Activated CD4-positive, alpha-beta T cell treated with anti-CD3 and anti-CD28 coated beads, Interleukin-2, Interleukin-4, amounts not matched to agents 100 ng/mL and 50 ng/mL, durations not matched to agents 16 hours and 8 hours (primary cell): ENCODE measurements at places on chromosomes 3 and 15.
A peak's percentile ranks its signal among the peaks of the same experiment; 100 is the strongest.

DNA sequence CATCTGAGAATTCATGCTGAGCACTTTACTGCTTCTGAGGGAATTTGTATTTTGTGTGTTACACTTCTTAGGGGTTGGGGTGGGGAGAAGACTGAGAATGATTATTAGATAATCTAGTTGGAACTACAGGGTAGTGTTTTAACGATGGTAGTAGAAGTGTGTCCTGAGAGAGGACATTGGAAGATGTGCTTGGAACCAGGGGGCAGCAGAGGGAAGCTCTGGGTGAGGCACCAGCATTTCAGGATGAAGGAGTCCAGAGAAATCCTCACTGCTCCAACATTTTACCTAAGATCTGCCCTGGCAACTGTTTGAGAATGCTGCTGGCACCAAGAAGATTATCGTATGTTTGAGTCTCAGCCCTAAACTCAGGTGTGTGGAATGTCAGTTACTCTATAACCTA is 145.5 kb downstream of the SQOR start:
- no peak for DNase-seq

- DNase-seq: no peak
Measured at GRCh38 chr15:98562331-98562937, 85.9 kb upstream of the IGF1R start.

DNA sequence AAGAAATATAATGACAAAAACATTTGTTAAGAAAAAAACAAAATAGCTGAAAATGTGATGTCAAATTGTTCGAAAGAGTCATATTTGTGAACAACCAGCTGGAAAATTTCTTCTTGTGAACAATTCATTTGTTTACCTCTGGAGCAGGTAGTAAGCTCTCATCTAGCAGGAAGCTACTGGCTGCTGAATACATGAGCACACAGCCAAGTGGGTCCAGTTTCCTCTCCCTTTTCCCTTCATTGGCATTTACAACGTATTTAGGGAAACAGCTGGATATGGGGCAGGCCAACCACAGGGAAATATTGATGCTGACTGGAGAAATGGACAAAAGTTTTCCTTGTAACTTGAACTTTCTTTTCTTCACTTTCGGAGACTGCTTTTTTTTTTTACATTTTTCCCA is 1354.7 kb upstream of the EPHA6 start:
- DNase-seq: no peak

GRCh38 chr3:44883999-44884431 is 9.6 kb downstream of the TGM4 start:
- no peak for DNase-seq

GRCh38 chr3:160870327-160870726 is 114.3 kb downstream of the PPM1L start:
- DNase-seq: no peak

- no peak for DNase-seq
Measured at GRCh38 chr3:193506921-193507320, 47.8 kb downstream of the ATP13A4 start.

DNA sequence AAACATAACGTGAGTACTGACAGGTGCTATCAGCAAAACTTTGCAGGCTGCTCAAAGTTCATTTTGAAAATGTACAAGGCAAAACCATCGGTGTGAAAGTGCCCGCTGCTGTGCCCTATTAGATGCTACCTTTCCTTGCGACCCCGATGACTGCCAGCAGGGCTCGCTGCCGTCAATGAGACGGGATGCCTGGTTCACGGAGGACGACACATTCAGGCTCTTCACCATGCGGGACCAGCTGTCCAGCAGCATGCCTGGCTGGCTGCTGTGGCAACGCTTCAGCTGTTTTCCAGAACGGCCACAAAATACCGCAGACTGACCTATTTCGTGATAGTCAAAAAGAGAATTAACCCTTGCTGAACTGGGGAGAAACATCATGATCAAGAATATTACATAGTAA is 92.7 kb upstream of the OCA2 start:
- no peak for DNase-seq

GRCh38 chr3:29153811-29154210 is 127.1 kb upstream of the RBMS3 start:
- peak; percentile 80 for DNase-seq

GRCh38 chr3:170117134-170117533 is 64.4 kb downstream of the PHC3 start:
- DNase-seq: no peak

- no peak for DNase-seq
Measured at GRCh38 chr3:170585937-170586310, at the start of gene SLC7A14. TSS of gene SLC7A14 (minus strand) at chr3:170586075. CDS start at chr3:170526936, 59,139 bp downstream.

- no peak for DNase-seq
Measured at GRCh38 chr15:38758043-38758442, 193.4 kb upstream of the RASGRP1 start.

- no peak for DNase-seq
Measured at GRCh38 chr3:66755924-66756323, 242.2 kb upstream of the KBTBD8 start.

GRCh38 chr3:157527131-157527881 is 24.1 kb upstream of the VEPH1 start:
- no peak for DNase-seq

GRCh38 chr3:144556392-144556791 is 584.8 kb downstream of the DIPK2A start:
- DNase-seq: no peak

DNA sequence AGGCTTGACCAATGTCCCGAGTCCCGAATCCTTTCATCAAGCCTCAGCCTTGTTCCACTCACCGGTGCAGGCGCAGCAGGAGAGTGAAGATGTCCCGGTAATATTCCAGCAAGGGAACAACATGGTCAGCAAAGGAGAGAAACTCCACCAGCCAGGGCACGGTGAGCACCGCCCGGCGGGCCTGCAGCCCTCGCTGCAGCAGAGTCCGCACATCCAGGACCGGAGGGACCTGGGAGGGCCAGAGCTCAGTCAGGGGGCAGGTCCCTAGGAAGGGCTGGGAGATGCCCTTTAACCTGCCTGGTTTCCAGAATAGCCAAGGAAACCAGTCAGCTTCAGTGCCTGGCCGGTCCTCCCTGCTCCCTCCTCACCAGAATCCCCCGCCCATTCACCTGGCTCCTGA is 6.4 kb downstream of the CDAN1 start:
- DNase-seq: no peak

DNA sequence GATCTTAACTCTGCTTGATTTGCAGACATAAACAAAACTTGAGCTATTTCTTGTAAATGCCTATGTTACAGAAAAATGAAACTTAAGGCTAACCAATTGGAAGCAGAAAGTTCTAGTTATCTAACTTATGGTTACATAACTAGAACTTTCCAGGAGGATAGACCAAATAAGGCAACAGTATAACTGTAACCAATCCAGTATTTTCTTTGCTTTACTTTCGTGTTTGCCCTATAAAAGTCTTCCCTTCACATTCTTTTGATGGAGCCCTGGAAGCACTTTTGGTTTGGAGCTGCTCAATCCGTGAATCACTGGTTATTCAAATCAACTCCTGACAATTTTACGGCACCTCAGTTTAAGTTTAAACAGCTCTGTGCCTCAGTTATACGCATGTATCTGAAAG is 164.6 kb downstream of the SUCLG2 start:
- no peak for DNase-seq

- no peak for DNase-seq
Measured at GRCh38 chr3:88137836-88138235, 11.9 kb upstream of the C3orf38 start.

GRCh38 chr15:57138349-57138788 is 219.9 kb downstream of the TCF12 start:
- DNase-seq: no peak

DNA sequence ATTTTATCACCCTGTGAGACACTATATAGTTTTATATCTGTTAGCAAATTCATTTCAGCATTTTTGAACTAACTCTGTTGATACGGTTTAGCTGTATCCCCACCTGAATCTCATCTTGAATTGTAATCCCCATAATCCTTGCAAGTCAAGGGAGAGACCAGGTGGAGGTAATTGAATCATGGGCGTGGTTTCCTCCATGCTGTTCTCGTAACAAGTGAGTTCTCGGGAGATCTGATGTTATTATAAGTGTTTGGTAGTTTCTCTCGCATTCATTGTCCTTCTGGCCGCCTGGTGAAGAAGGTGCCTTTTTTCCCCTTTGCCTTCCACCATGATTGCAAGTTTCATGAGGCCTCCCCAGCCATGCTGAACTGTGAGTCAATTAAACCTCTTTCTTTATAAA is 53.2 kb upstream of the TMC3 start:
- DNase-seq: no peak

DNA sequence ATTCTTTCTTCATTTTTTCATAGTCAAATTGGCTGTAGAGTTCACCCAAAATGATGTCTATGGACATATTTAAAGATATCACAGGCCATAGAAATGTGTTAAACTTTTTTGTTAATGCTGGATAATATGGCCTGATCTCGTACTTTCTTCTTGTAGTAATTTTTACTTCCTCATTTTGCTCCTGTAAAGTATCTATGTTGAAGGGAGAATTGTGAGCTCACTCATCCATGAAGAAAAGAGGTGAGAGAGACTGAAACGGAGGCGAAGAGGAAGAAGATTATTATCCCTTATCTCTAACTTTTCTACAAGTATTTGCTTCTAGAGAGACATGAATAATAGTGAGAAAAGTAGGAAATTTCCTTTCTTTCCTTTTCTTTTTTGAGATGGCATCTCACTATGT is 613.8 kb upstream of the TBL1XR1 start:
- DNase-seq: no peak

DNA sequence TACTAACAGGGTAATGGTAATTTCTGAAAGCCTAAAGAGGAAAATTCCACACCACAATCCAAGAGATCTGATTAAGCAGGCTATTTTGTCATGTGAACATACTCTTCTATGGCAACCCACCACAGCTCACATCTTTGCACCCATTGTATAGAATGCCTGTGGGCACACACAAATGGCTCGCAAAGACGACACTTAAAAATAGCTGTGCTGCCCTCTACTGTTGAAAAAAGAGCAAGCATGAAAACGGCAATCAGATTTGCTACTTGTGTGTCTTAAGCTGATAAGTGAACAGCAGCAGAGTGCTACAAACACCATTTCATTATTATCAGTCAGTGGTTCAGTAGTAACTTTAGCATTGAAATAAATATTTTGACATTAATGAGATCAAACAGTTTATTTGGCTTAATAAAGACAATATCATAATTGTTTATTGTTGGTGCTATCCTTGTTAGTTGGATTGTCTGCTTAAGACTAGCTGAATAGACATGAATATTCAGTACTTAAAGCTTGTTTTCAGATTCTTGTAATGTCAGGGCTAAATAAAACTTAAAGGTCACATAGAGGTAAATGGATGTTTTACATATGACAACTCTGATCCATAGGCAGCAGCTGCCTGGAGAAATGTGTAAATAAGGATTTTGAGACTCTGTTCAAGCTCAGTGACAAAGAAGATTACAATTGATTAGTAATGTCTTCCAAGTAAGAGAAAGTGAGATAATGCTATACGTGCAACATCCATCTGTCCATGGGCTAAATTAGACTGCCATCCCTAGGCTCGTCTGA is 199.1 kb downstream of the LRRN1 start:
- DNase-seq: peak; percentile 51

DNA sequence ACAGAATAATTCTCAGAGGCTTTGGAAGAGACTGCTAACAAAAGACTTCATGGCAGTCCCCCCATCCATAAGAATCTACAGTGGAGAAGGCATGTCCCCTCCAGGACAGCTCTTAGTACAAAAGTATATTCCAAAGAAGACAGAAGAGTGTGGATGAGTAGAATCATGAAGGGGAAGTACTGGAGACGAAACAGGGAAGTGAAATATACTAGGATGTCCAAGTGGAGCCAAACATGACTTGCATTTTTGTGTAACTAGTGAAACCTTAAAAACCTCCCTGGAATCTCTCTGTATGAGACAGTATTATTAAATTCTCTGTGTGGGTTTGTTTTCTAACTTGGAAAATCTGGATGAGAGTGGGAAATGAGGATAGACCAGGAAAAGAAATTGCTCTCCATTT is 312.4 kb downstream of the RSL24D1 start:
- no peak for DNase-seq

DNA sequence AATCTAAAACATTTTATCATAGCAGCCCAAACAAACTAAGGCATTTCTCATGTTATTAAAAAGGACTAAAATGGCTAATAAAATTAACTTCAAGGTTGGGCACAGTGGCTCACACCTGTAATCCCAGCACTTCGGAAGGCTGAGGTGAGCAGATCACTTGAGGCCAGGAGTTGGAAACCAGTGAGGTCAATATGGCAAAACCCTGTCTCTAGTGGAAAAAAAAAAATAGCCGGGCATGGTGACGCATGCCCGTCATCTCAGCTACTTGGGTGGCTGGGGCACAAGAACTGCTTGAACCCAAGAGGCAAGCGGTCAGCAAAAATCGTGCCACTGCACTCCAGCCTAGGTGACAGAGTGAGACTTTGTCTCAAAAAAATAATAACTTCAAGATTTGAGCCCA is 110.2 kb downstream of the NR2E3 start:
- DNase-seq: no peak

DNA sequence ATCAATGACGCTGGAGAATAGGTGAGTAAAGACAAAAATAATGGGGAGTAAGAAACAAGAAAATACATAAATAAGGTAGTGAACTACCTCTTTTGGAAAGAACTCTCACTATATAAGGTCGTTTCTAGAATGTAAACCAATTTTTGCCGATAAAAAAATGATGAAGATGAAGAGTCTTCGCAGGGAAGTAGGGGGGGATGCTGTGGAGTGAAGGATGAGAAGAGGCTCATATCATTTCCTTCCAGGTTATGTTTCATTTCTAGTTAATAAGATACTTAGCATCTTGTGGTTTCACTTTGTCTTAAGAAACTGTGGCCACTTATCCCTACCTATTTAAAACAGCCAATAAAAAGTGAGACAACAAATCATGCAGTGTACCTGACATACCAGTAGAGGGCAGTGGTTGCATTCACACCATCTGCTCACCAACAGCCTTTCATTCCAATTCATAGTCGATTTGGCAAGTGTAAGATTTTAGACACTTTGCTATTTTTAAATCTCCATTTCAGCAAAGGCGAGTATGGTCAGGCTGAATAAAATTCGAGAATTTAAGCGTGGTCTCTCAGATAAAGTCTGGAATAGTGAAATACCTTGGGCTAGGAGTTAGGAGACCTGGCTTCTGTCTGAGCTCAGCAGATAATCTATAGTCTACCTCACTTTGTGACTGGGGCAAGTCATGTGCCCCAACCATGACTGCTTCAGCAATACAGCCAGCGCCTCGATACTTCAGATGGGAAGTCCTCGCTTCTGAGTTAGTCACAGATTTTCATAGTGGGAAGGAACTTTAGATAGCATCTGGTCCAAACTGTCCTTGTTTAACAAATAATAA is 28.9 kb upstream of the ICE2 start:
- peak; percentile 83 for DNase-seq

GRCh38 chr3:24137958-24138875 is 193.1 kb downstream of the NR1D2 start:
- no peak for DNase-seq

GRCh38 chr3:6601374-6601773 is 259.5 kb upstream of the GRM7 start:
- DNase-seq: no peak
